ENCODE measurements at places on chromosomes 5 and 9.
A peak's percentile ranks its signal among the peaks of the same experiment; 100 is the strongest.

DNA sequence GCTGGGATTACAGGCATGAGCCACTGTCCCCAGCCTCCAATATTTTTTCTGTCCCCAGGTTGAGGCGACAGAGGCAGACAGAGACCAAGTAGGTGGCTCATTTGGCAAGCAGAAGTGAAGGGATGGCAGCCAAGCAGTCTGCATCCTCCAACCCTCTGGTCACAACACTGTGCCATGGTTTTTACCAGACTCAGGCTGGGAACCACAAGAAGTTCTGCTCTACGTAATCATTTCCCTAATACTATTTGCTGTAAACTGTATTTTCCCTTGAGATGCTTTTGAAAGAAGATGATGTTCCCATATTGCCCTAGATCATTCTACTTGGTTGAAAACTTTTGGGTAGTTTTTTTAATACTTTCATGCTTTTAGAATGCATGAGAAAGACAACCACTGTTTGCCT lies 40.5 kb downstream of the PTTG1 start:
- DNase-seq, result no peak

GRCh38 chr9:78297672-78297961 lies 692 bp downstream of the PSAT1 start:
- no peak for DNase-seq

DNA sequence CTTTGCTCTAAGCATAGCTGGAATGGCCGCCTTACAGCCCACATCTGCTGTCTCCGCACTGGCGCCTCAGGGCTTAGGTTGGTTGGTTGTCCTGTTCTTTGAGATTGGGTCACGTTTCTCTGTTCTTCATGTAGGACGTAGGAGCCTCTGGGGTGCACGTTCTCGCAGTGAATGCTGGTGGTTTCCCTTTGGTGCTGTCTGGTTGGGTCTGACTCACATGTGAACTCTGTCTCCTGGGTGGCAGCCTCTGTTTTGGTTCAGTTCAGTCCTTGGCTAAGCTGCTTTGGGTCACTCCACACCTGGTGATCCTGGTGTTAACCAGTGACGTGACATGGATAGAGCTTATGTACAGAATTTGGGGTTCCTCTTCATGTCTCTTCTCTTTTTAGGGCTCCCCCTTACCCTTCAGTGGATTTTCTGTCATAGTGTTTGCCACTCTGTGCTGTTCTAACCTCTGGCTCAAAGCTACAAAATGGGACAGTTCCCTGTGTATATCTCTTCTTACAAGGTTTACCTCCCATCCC lies 12.6 kb upstream of the LPCAT1 start:
- DNase-seq, result no peak

DNA sequence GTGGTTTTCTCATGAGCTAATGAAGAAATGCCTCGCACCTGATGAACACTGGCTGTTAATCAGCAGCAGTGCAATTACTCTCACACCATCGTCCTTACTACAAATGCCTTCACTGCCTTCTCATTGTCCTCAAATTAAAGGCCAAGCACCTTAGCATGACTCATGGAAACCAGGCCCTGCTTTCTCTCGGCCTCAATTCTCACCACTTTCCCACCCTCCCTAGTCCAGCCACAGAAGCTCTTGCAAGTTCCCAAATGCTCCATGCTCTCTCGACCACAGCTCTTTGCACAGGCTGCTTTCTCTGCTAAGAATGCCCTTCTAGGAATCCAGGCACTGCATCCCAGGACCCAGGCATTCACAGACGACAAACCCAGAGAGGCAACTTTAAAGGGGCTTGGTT lies 94.6 kb upstream of the KLF4 start:
- DNase-seq, result no peak

GRCh38 chr9:32431940-32432555 lies 47.6 kb downstream of the ACO1 start:
- DNase-seq, result no peak

GRCh38 chr9:15289603-15290002 lies 17.4 kb downstream of the TTC39B start:
- DNase-seq, result no peak

- no peak for DNase-seq
Observed at GRCh38 chr9:78490231-78490630, 193.3 kb downstream of the PSAT1 start.

- DNase-seq, result no peak
Observed at GRCh38 chr9:33046061-33046460, 21.0 kb downstream of the DNAJA1 start.

- DNase-seq, result no peak
Observed at GRCh38 chr9:84079994-84080393, 99.4 kb downstream of the RMI1 start.

DNA sequence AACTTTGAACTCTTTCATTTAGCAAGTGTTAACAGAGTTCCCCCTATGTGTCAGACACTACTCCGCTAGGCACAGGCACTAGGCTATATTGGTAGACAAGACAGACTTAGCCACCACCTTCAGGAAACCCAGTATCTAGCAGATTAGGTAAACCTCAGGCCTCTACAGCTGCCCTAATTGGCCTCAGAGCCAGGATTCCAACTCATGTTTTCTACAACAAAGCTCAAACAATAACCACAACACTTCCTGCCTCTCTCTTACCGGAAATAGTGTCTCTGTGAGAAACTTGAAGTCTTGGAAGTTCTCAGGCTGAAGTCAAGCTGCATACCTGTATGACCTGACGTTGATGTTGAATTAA lies 116.6 kb upstream of the SLC44A1 start:
- no peak for DNase-seq

GRCh38 chr5:80266566-80266965 lies 10.7 kb upstream of the SERINC5 start:
- DNase-seq, result no peak

DNA sequence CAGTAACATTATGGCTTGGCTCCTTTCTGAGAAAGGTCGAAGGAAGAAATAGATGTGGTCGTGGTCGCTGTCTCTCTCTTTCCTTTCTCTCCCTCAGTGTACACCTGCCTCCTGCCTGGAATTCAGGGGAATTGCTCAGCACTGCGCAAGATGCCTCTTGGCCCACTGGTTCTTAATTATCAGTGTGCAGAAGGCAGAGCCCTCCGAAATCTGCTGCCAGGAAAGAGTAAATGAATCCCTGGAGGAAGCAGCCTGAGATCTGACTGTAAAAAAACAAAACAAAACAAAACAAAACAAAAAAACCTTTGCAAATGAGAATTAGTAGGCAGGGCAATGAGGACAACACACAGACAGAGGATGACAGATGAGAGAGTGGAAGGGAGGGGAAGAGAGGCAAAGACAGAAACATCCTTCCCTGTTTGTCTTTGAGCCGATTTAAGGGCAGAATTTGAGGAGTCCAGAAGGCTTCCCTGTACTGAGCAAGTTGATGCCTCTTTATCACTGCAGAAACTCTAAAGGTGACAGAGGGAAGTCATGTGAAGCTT lies 113.8 kb upstream of the PUM3 start:
- no peak for DNase-seq

DNA sequence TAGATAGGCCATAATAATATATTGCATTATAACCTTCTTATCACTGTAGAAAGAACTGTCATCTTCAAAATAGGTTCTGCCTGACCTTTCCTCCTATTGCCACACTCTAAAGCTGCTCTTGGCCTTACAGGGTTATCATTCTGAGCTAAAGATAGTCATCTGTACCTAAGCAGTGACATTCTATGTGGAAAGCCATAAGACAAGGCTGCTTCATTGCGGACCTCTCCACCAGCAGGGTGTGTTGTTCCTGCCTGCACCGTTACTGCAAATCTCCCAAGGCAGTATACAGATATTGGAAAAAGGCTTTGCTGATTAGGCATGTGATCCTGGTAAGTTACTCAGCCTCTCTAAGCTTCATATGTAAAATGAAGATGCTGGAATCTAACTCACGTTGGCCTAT lies 8.1 kb downstream of the ZNF622 start:
- DNase-seq, result no peak

DNA sequence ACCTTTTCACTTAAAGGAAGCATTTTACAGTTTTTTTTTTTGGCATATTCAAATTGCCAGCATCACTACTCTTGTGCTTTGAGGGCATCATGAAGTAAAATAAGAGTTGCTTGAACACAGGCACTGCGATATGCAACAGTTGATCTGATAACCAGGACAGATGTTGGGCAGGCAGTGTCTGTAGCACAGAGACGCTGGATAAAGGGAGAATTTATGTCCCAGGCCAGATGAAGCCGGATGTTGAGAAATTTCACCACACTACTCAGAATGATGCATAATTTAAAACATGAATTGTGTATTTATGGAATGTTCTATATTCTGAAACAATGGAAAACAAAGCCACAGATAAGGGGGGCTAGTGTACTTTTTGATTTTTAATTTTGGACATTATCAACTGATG lies 71.4 kb downstream of the SLC12A2 start:
- DNase-seq, result no peak

GRCh38 chr5:94422812-94423211 lies 195.6 kb downstream of the KIAA0825 start:
- no peak for DNase-seq

DNA sequence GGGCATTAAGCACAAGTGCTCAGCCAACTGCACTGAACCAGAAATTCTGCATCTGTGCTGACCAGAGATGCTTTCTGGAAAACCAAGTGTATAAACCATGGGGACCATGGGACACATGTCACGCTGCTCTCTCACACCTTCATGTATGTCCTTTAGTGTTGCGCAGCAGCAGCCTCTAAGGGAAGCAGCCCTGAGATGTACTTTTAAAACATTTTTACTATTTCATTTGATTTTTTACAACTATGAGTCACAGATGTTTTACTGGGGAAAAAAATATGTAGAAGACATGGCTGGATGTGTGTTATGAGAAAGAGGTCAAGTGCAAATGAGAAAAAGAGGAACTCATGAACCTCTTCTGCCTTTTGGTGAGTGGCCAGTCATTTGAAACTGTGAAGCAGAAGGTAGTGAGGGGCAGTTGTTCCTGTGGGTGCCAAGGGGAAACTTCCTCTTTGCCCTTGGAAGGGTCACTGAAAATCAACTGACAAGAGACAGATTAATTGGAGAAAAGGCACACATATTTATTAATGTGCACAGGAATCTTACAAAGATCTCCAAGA lies 31.4 kb upstream of the SYK start:
- DNase-seq, result no peak

DNA sequence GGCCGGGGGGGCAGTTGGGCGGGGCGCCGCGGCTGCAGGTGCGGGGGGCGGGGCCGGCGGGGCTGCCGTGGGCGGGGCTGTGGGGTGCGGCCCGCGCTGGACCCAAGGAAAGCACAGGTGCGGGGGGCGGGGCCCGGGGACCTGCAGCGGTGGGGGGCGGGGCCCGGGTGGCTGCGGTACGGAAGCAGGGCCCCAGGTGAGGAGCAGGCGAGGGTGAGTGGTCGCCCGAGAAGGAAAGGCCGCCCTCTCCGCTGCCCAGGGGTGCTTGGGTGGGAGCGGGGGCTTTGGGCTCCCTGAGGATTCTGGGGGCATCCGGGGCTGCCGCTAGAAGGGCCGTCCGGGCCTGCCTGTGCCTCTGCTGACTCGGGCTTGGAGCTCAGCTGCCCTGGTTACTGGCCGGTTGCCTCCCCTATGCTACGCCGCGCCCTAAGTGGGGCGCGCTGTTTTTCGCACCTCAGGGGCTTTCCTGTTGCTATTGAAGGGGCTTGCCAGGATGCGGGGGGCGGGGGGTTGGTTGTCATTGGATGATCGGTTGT lies 767 bp downstream of the RALGPS1 start:
- DNase-seq, result no peak

DNA sequence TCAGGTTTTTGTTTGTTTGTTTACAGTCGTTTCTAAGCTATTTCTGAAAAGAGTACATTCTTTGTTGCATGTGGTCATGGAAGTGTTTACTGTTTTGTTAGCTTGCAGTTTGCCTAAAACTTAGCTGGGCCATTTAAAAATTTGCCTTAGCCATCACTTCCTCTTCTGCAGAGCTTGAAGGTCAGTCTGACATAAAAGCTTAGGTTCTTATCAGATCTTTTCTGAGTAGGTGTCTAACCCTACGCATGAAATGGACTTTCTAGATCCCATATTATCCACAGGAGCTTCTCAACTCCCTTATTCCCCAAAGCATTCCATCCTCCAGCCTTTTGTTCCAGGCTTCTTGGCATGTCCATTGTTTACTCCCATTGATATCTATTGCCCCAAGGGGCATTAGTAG lies 90.3 kb downstream of the AP3B1 start:
- no peak for DNase-seq

DNA sequence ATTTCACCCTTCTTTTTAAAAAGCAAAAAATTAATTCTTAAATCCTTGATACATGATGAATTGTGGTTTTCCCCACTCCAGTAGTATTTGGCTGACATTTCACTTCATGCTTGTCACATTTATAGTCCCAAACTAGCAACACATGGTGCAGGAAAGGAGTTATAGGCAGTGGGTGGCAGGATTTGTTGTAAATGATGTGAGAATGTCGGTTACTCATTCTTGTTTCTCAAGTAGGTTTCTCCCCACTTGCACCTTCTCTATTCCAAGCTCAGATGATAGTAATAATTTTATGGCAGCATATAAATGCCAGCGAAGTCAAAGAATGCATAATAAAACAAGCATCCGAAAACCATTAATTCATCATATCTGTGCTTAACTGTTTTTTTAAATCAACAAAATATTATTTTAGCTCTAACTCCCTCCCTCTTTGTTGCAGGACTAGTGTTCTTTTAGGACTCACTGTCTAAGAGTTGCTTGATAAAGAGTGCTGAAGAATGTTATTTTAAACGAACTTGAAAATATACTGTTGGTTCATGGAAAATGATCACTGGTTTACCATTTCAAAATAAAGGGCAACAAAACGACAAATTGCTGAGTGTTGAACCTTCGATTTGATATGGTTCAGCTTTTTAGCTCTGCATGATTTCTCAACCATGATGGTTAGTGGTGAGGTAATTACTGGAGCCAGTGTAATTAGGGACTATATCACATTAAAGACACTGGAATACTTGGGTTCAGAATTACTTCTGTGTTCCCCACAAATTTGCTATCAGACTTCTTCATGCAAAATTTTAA lies 88.1 kb upstream of the ADAMTSL1 start:
- no peak for DNase-seq

- DNase-seq, result no peak
Observed at GRCh38 chr5:10423022-10423421, 18.7 kb upstream of the ROPN1L start.

DNA sequence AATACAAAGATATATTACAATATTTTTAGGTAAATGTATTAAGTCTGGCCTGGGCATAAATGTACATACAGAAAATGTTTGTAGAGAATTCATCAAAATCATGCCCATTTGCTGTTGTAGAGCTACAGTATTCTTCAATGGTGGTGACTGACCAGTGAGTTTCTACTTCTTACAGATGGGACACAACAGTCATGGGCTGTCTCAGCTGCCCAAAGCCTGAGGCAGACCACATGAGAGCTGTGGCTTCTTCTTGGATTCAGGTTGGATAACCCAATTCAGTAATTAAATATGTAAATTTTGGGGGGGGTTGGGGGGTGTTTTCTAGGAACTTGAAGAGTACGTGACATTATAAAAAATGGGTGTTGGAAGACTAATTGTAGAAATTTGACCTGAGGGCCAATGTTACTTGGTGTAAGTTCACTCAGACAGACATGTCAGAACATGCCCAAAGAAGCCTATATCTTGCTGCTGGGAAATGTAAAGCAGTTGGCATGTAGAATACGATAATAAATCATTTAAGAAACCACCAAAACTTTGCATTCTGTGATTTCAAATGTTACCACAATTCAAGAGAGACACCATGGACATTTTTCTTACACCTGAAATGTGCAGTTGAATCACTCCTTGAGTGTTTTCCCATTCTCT lies 17.9 kb downstream of the STARD4 start:
- DNase-seq, result no peak

- peak; percentile 41 for DNase-seq
Observed at GRCh38 chr9:133935328-133936005, 56.7 kb downstream of the VAV2 start.

- DNase-seq, result no peak
Observed at GRCh38 chr5:80194468-80194867, 61.4 kb downstream of the SERINC5 start.
